Spleen (tissue), 13 donors: ENCODE measurements at places on chromosomes 3 and 15. TPM values are rescaled to one million over a fixed set of nuclear protein-coding genes. Genes with fewer than 3 reads are reported as not detected.

CKMT1B gene
- not detected for total RNA-seq

PARP3 gene
- total RNA-seq, result 28.2 TPM

ARHGEF26 gene
- 2.3 TPM for total RNA-seq

TMCO5A gene
- total RNA-seq, result not detected

EEF1AKMT4 gene
- total RNA-seq, result 2.4 TPM

KIF15 gene
- total RNA-seq, result 2.5 TPM

GOLGA6L10 gene
- 2.3 TPM for total RNA-seq

DUOXA1 gene
- total RNA-seq, result not detected

AHSG gene
- not detected for total RNA-seq

AGBL1 gene
- total RNA-seq, result not detected

CCDC174 gene
- total RNA-seq, result 26.2 TPM

DPPA2 gene
- not detected for total RNA-seq

AMOTL2 gene
- total RNA-seq, result 30.2 TPM

MAGEF1 gene
- 18.1 TPM for total RNA-seq

DNA sequence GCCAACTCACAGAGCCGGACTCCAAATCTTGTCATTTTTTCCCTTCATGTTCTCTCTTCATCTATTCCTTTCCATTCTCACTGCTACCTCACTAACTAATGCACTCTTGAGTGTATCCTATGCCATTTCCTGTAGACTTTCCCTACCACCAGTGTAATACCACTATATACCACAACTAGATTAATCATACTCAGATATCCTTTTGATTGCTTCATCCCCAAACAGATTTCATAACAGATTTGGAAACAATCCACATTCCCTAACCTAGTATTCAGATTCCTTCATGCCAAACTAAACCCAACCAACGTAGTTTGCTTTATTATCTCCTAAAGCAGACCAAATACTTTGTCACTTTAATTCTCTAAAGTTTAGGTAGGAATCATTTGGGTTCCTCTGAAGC lies 2.6 kb upstream of the PLOD2 start:
- no peak for DNase-seq

GRCh38 chr3:14283813-14284438 lies 105.3 kb downstream of the LSM3 start:
- peak; percentile 11 for DNase-seq

DNA sequence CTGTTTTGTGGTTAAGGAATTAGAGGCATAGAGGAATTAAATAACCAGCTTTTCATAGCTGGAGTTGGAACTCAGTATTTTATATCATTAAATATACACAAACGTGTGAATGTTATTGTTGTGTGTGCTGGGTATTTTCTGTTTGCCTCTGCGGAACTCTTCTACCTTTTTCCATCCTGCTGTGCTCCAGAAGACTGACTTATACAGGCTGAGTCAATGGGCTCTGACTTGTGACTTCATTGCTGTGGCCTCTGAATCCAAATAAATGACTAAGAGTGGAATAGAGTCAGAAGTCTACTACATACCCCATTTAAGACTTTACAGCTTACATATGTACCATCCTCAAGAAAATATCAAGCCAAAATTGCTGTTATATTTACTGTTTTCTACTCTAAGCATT lies 17.6 kb downstream of the ARIH1 start:
- DNase-seq, result no peak

GRCh38 chr15:45435124-45435903 lies 57.0 kb upstream of the GATM start:
- no peak for DNase-seq

DNA sequence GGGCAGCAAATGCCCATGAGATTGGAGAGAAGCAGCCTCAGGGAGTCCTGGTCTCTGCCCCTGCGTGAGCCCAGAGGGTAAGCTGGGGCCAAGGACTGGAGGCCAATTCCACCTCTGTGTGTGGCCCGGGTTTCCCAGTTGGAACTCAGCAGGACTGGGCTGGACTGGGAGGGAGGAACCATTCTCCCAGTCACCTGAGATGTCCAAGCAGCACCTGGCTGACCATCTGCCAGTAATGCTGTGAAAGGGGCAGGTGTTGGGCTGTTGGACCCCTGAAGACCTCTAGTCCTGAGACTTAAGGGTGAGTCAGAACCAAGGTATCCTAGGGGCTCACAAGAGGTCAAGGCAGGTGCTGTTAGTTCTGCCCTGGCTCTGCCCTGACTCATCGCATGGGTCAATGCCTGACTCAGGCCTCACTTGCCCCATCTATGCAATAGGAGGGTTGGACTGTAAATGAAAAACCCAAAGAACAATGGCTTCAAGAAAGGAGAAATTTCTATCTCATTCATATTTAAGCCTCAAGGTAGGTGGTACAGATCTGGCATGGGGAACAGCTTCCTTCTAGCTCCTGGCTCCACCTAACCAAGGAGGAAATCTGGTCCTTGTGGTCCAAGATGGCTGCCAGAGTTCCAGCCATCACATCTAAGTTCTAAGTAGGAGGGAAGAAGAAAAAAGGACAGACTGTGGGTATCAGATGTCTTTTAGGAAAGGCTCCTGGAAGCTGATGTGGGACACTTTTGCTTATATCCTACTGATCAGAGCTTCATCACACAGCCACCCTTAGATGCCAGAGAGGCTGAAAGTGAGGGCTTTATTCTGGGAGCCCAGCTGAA lies 111.3 kb downstream of the FBLN2 start:
- no peak for DNase-seq

GRCh38 chr15:86624261-86625036 lies 544.8 kb downstream of the AGBL1 start:
- no peak for DNase-seq

DNA sequence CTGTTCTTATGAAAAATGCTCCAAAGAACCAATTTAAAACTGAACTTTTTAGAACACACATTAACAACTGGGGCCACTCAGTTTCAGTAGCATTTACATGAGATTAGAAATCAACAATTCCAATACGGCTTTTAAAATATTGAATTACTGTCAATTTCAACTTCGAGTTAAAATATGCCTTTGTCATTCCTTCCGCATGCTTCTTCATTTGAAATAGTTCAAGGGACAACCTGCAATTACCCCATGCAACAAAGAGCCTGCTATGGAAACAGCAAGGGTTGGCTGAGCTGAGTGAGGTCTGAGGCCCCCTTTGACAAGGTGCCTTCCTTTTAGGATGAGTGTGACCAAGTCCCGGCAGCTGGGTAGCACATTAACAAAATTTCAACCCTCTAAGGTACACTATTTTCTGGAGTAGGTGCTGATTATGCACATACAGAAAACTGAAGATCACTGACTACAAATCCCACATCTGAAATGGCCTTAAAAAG lies 11.6 kb downstream of the PDCD10 start:
- DNase-seq, result no peak

DNA sequence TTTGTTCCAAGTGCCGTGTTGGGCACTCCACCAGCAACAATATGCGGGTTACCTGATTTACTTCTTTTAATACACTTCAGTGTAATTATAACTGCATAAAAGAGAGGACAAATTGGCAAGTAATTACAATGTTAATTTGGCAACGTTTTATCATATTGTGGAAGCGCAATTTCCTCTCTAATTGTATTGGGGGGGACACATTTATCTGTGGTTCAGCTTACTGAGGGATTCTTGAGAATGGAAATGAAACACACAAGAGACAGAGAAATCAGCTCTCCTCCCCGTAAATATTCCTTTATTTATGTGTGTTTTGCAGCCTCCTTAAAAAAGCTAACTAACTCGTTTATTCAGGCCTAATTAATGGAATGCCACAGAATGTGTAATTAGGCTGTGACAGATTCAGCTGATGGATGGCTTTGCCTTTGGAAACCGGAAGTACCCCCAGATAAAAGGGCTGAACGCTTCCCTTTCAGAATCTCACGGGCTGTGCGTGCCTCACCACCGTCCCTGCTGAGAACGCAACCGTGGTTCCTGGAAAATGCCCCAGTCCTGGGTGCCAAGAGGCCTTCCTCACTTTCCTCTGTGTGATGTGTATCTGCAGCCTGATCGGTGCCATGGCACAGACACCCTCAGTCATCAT lies 247.1 kb upstream of the ST8SIA2 start:
- DNase-seq, result no peak

DNA sequence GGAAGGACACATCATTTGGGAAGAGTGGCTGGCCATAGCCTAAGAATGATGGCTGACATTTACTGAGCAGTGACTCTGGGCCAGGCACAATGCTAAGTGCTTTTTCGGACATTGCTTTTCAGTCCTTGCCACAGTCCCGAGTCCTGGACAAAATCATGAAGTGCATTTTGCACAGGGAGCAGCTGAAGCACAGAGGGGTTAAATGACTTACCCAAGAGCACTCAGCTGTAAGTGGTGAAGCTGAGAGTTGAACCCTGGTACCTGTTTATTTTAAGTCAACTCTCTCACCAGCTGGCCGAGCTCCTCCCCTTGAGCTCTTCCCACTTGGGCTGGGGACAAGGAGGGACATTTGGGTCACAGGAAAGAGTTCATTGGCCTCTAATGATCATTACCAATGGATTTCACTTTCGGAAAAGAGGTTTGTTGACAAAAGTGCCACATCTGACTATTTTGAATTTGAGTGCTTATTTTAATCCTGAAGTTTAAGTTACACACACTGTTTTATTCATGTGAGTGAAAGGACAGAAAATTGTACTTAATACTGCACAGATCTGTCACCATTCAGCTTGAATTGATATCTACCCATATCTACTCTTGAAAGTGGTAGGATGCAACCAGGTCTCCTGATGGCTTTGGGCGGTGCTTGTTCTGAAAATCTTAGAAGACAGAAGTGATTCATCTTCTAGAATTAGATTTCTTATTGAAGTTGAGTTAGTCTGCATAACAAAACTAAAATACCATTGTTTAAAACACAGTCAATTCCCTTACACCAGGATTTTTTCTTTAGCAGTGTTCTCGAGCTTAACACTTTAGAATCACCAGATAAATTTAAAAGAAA lies 368.7 kb upstream of the PROK2 start:
- DNase-seq, result no peak

DNA sequence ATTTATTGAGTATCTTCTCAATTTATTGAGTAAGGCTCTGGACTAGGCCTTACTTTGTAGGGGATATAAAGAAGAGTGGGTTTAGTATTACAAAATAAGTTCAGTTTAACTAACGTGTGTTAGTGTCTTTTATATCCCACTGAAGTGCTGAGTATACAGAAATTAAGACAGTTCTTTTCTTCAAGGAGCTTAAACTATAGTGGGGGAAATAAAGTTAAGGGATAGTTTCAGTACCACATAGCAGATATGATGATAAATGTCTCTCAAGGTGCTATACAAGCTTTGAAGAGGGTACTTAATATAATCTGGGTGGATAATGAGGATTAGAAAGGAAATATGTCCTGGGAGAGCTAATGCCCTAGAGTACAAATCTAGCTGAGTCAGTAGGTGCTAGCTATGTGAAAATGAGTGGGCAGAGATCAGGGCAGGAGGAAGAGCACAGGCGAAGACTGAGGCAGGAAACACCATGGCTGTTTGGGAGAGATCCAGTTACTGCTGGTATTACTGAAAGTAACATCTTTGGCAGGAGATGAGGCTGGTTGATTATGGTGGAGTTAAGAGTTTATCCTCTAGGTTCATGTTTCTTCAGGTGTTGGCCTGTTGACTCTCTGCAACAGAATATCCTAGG lies 46.0 kb downstream of the TEX9 start:
- DNase-seq, result no peak

GRCh38 chr3:73419179-73419803 lies 205.4 kb downstream of the PDZRN3 start:
- no peak for DNase-seq

DNA sequence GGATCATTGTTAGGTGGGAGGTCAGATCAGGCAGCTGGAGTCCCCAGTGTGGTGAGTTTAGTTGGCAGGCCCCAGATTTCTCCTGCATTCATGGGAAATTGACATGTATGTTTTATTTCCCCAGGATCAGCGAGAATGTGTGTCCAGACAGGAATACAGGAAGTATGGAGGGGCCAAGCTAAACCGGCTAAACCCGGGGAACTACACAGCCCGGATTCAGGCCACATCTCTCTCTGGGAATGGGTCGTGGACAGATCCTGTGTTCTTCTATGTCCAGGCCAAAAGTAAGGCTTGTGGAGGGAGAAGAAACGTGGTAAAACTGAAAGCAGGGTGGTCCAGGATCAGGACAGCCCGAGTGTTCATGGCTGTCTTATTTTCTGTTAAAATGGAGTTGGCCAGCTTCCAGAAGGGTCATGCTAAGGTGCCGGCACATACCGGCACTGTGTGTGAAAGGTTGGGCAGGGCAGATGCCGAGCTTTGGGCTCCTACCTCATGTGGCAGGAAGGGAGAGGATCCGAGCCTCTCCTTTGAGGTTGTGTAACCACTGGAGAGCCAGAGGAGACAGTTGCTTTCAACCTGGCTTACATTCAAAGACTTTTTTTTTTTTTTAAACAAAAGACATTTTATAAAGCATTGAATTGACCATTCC lies 83.1 kb downstream of the PGPEP1L start:
- no peak for DNase-seq

DNA sequence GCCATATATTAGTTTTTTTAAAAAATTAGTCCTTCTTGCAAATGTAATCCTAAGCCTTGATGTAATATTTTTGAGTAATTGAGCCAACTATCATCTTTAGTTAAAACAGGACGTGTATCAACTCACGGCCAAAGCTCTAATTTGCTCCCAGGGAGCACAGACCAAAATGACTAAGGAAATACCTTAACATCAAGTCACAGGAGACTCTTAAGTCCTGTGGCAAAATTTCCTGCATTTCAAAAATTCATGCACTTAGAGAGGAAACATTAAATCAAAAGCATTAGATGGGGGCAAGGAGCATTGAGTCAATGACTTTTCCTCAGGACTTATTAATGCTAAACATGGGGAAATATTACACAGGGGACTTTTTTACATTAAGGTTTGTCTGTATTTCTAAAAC lies 276.0 kb downstream of the MFSD1 start:
- DNase-seq, result no peak

DNA sequence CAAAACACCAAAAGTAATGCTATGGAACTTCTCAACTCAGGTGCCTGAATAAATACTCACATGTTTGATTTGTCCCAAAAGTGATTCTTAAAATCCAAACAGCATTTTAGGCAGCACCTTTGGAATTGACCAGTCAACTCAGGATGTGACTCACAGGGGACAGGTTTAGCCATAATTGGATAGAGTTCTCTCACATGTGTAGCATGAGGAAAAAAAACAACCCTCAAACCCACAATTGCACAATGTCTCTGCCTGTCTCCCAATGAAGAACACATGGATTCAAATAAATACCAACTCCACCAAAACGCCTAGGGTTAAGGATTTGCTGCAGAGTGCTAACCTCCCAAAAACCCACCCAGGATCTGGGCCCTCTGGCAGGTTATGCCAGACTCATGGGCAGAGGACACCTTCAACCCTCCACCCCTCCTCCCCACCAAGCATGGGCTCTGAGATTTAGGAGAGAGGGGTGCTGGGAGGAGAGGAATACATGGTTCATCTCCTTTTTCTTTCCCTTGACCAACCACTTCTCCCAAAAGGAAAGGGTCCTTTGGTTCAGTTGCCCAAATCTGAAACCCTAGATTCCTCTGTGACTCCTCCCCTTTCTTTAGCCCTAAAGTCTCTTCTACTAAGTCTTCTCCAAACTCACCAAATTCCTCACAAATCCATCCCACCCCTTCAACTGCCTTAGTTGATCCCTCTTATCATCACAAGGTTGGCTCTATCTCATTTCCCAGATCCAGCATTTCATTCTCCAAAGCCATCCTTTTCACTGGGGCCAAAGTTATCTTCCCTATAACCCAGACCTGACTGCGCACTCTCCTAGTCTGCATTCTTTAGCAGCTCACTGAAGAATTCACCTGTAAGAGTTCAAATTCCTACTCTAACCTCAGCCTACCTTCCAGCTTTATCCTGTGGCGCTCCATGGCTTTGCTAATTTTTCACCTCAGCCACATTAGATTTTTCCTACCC lies 7.7 kb downstream of the RYK start:
- no peak for DNase-seq
